ENCODE measurements at places on chromosomes 3 and 15.

DNA sequence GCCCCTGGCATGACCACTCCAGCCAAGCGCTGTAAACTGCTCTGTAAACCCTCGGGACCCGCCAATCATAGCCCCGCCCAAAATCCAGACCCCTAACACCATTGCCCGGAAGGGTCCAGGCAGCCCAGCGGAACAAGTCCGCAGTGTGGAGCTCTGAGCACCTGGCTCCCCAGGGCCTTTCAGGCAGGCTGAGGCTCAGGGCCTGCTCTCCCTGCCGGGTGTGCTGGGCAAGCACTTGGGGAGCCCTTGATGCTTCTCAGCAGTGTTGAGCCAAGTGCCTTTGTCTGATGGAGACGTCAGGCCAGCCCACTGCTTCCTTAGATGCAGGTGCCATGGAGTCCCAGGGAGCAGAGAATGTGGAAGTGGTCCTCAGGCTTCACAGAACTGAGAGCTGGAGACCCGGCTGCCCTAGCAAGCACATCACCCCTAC is 106.2 kb downstream of the TLE3 start:
- no peak for DNase-seq

DNA sequence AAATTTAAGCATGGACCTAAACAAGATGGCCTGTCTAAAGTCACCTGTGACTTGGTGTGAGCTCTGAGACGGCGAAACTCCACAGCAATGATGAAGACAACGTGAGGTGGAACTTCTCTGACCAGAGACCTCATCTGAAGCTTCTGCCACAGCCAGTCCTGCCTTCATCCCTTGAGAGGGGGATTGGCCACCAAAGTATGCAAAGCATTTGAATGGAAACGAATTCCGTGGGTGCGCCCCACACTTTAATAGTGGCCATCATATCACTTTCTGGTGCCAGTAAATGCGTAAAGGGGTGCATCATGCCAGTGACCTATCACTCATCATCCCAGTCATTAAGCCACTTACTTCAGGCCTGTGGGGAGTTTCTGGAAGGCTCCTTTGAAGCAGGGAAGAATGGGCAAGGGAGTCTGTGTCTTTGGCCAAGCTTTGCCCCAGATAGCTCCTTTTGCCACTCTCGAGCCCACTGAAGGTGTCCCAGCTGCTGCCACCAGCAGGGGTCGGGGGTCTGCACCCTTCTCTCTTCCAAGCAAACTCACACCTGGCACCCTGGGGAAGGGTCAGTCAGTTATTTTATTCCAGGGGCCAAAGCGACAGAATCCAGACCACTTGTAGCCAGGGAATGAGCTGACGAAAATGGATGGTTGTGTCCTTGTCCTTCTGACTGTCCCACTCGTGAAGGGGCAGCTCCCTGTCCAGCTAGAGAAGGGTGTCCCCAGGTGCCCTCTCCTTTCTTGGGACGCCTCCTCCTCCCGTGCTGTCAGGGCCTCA is 17.7 kb downstream of the MUC20 start:
- DNase-seq = no peak

- DNase-seq = peak; percentile 83
Observed at GRCh38 chr15:29103824-29104565, 165.6 kb downstream of the NSMCE3 start.

DNA sequence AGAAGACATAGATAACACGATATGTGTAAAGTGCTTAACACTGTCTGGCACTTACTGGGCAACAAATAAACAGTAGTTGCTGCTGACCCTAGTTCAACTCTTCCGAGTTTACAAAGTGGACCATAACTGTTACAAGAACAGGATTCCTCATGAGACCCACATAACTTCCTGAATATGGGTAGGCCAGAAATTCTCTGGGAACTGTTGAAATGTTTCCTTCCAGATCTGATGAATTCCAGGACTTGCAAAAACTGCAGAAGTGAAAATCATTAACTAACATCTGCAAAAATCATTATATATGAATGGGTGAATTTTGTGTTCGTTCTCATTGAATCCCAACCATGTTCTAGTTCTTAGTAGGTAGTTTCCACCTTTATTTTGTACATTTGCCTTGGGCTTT is 181.7 kb upstream of the MME start:
- DNase-seq = no peak

GRCh38 chr15:84858231-84858630 is 26.2 kb upstream of the SLC28A1 start:
- no peak for DNase-seq

- DNase-seq = no peak
Observed at GRCh38 chr15:67003586-67003985, 61.8 kb upstream of the SMAD3 start.

Measured in hypothalamus (tissue), 51 donors.